Stimulated activated naive CD4-positive, alpha-beta T cell treated with Interleukin-2 at 50 U/mL for 16 hours (primary cell): ENCODE measurements at places on chromosomes 1 and 21.

GRCh38 chr21:31030367-31031106, 7.7 kb downstream of the KRTAP19-8 start:
- DNase-seq: no peak

DNA sequence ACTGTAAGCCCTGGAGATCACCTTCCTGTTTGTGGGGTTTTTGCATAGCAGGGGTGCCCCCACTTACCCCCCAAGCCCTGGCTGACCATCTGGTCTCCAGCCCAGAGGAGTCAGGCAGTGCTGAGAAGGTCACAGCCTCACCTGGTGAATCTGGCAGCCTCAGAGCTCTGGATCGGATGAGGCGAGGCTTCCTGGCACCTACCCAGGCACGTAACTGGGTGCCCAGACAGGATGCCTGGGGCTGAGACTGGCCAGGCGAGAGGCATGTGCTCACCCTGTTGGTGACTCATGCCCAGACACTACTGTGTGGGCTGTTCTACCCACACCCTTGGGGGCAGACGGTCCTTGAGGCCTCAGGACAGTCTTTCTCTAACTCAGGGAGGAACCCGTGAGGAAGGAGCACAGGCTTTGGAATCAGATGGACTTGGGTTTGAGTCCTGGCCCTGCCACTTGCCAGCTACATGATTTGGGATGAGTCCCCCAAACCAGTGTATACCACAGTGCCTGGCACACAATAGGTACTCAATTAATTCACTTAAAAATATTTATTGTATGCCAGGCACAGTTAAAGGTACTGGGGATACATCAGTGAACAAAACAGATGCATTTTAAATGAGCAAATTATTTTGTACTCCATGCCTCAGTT, 15.1 kb upstream of the PADI3 start:
- no peak for DNase-seq

- DNase-seq: no peak
Observed at GRCh38 chr1:83631851-83632250, 367.1 kb downstream of the TTLL7 start.

DNA sequence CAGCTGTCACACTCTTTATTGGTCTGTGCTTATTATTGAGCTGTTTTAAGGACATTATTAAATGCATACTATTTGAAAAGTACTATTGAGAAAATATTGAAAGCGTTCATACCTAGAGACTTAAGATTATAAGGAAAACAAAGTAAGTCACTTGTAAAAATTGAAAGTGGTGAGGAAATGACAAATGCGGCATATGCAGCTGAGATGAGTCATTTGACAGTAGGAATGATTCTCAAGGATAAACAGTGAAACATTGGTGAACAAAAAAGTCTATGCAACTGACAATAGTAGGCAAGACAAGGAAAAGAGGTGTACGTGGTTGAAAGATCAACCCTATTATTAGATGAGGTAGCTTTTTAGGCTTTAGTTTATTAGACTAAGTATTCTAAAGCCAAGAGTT, 82.6 kb upstream of the MAP10 start:
- DNase-seq: no peak

- DNase-seq: no peak
Observed at GRCh38 chr1:155650231-155650757, 38.3 kb downstream of the YY1AP1 start.

DNA sequence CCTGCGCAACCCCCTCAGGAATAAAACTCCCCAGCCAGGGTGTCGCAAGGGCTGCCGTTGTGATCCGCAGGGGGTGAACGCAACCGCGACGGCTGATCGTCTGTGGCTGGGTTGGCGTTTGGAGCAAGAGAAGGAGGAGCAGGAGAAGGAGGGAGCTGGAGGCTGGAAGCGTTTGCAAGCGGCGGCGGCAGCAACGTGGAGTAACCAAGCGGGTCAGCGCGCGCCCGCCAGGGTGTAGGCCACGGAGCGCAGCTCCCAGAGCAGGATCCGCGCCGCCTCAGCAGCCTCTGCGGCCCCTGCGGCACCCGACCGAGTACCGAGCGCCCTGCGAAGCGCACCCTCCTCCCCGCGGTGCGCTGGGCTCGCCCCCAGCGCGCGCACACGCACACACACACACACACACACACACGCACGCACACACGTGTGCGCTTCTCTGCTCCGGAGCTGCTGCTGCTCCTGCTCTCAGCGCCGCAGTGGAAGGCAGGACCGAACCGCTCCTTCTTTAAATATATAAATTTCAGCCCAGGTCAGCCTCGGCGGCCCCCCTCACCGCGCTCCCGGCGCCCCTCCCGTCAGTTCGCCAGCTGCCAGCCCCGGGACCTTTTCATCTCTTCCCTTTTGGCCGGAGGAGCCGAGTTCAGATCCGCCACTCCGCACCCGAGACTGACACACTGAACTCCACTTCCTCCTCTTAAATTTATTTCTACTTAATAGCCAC, 696 bp downstream of the TGFB2 start:
- DNase-seq: no peak

DNA sequence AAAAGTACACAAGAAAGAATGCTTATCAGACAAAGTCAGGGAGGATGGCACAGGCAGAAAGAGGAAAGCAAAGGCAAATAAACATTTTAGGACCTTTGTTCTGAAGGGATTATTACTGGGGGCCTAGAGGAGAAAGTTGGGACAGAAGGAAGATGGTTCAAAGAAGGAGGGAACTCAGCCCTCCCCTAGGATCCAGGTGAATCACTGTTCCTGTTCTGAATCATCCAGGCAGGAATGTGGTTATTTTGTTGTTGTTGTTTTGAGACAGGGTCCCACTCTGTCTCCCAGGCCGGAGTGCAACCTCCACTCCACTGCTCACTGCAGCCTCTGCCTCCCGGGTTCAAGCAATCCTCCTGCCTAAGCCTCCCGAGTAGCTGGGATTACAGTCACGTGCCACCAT, 38.5 kb upstream of the PSEN2 start:
- no peak for DNase-seq

GRCh38 chr1:6357243-6357936, 36.2 kb downstream of the ACOT7 start:
- DNase-seq: no peak

GRCh38 chr1:162347281-162347680, 29.4 kb downstream of the SPATA46 start:
- DNase-seq: no peak

GRCh38 chr1:102790997-102791396, 317.3 kb downstream of the COL11A1 start:
- DNase-seq: no peak

- DNase-seq: no peak
Observed at GRCh38 chr1:72763481-72763880, 481.1 kb upstream of the NEGR1 start.

- no peak for DNase-seq
Observed at GRCh38 chr21:30186242-30186641, 19.6 kb upstream of the CLDN17 start.

- DNase-seq: no peak
Observed at GRCh38 chr1:10803971-10804820, 7.8 kb upstream of the CASZ1 start.

DNA sequence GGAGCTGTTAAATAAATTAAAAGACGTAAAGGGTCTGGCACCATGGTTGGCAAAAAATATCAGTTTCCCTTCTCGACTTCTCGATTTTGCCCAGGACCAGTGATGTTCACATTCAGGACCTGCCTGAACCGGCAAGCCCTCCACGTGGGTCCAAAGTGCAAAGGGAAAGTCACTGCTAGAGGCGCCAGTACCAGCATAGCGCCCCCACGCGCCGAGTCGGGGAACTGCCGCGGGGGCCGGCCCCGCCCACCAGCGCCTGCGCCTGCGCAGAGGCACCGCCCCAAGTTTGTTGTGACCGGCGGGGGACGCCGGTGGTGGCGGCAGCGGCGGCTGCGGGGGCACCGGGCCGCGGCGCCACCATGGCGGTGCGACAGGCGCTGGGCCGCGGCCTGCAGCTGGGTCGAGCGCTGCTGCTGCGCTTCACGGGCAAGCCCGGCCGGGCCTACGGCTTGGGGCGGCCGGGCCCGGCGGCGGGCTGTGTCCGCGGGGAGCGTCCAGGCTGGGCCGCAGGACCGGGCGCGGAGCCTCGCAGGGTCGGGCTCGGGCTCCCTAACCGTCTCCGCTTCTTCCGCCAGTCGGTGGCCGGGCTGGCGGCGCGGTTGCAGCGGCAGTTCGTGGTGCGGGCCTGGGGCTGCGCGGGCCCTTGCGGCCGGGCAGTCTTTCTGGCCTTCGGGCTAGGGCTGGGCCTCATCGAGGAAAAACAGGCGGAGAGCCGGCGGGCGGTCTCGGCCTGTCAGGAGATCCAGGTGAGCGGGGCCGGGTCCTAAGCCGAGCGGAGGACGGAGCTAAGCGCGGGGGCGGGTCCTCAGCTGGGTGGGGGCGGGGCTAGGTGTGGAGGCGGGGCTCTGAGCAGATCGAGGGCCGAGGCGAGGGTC, at the start of gene PINK1:
TSS of gene PINK1 (plus strand) at position 269 of the 875 bp plus-strand sequence. CDS start at position 360, 91 bp downstream.
- peak; percentile 77 for DNase-seq

- no peak for DNase-seq
Observed at GRCh38 chr1:23836037-23836436, 10.8 kb upstream of the HMGCL start.

GRCh38 chr1:105210747-105211146, 1461.0 kb downstream of the AMY1C start:
- no peak for DNase-seq

DNA sequence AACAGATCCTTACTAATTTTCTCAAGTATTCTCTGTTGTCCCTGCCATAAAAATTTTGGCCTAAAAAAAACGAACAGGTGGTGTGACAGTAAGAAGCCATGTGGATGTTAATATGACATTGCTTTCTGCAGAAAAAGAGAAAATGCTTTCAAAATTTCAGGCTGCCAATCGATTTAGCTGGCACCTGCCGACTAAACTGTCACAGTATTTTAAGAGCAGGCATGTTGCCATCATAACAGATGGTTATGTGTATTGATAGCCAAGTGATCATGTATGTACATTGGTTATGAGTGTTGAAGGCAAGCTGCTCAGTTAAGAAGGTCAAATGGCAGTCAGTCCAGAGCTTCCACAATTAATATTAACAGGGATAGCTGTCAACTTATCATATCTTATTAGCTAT, 1017.0 kb downstream of the MRPL39 start:
- DNase-seq: no peak

DNA sequence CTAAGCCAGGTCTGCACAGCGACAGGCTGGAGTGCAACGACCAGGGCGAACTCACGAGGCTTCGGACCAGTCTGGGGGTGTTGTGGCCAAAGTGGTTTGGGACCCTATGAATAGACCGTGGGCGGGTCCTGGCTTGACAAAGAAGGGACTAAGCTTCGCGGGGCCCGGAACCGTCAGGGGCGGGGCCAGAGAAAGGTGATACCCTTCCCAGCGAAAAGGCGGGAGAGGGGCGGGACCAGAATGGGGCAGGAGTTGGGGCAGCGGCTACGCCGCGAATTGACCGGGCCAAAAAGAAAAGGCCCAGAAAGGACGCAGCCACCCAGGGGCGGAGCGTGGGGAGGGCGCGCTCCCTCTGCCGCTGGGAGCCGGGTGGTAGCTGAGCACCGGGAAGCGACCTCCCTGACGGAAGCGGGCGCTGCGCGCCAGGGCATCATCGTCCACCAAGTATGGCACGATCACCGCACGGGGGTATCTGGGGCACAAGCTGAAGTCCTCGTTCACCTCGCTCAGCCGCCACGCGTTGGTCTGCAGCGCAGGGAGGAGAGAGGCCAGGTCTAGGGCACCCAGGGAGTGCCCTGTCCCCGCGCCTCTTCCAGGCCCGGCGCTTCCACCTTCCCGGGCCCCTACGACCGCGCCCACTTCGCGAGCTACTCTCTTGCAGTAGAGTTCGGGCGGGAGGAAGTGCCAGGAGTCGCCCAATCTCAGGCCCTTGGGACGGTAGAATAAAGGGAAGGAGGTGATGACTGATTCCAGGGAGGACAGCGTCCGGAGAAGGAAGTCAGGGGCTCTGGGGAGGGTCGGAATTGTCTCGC, 6.7 kb upstream of the FAM167B start:
- peak; percentile 34 for DNase-seq

DNA sequence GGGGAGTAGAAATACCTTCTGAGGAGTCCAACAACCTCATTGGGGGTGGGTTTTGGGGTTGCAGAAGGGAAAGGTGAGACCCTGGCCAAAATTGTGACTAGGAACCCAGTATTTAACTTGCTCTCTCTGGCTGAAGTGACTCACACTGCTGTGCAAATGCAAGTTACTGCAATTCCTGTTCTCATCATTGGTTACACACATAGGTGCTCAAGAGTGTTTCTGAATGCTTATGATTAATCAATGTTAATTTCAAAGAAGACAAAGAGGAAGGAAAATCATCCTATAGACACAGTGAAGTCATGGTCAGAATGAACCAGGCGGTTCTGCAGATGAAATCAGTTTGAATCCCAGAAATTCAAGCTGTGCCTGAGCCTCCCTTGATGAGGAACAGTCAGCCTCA, 3.1 kb downstream of the ASCL5 start:
- no peak for DNase-seq

DNA sequence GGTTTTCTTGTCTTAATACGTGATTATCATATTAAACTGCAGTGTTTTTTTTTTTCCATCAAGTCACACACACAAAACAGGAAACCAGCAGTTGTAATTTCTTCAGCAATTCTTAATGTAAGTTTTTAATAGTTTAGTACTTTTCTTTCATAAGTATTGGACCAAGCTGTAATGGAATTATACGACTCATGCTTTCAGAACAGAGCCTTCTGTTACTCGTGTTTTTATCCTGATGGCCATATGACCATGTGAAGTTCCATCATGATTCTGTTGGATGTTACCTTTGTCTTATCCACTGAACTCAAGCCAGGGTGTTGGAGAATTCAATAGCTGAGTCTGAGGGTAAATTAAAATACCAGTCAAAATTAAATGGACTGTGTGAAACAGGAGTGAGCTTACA, 72.0 kb upstream of the S1PR1 start:
- DNase-seq: no peak

GRCh38 chr1:226223157-226223785, at the start of gene MIXL1:
Gene MIXL1 (plus strand): TSS chr1:226223664. CDS start chr1:226223682, 18 bp downstream.
- no peak for DNase-seq

GRCh38 chr21:23968008-23968407, 1639.3 kb downstream of the MRPL39 start:
- DNase-seq: no peak

GRCh38 chr21:37793660-37794059, 122.6 kb downstream of the KCNJ6 start:
- no peak for DNase-seq

DNA sequence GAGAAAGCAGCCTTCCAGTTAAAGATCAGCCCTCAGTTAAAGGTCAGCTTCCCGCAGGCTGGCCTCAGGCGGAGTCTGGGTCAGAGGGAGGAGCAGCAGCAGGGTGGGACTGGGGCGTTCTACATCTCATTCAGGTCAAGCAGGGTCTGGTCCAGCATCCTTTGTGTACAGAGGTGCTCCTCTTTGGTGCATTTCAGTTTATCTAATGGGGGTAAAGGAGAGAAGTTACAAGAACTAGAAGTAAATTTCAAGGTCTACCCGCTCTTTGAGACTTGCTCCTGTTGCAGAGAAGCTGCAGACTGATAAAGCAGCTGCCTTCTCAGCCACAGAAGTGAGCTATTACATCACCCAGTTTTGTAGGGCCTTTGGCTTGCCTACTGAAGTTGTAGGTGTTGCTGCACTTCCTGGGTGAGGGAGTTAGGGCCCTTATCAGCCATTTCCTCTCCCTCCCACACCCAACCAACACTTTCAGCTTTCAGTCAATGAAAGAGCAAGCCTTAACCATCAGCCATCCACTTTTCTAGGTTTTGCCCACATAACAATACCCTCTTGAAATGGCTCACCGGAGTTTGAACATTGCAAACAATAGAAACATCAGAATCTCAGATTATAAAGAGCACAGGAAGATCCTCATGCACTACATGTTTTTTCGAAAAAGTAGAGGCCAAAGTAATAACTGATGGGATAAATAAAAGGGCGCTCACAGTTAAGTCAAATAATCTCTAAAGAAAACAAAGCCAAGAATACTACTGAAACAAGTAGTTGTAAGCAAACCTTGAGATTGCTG, 2.8 kb upstream of the NUP210L start:
- DNase-seq: peak; percentile 69

GRCh38 chr1:187819086-187819485, 990.3 kb downstream of the PLA2G4A start:
- no peak for DNase-seq
